ENCODE measurements at places on chromosomes 2 and 18.
A peak's percentile ranks its signal among the peaks of the same experiment; 100 is the strongest.

GRCh38 chr2:135909976-135910375 lies 33.7 kb upstream of the MCM6 start:
- DNase-seq: no peak

DNA sequence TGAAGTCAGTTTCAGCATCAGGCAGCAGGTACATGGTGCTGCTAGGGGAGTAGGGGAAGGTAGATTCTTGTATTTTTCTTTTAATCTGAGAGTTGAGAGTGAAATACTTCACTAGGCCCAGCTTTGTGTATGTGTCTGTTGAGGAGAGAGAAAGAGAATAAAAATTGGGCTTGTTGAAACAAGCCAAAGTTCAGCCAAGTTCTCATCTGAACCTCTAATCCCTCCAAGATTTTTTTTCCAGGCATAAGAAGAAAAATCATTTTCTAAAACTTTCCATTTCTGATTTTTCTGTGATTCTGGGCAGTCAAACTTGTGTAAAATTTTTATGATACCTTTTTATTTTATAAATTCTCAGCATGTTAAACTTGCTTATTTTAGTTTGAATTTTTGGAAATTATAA lies 55.6 kb downstream of the PTPRM start:
- no peak for DNase-seq

DNA sequence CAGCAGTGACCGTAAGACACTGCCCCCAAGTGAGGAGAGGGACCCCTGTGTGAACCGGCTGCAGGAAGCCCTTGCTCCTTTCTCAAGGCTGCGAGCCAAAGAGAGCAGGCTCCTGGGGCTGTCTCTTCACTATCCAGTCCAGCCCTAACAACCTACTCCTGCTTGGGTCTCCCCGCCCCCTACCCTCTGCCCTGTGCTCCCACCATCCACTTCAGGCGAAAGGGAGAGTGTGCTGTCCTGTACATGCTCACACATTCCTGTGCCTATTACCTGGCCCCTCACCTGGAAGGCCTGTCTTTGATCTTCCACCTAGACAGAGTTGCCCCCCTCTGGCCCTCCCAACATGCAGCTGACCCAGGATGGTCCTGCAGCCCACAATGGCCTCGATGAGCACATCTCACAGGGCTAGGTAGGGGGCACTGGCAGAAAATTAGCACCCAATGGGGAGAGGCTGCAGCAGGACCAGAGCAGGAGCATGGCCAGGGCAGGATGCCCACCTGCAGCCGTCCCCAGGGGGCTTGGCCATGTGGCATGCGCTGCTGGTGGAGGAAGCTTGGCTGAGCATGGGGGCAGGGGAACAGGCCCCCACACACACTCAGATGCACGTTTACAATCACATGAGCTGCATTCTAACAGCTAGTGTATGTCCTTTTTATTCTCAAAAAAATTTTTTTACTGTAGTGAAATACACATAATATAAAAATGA lies 93.5 kb downstream of the POLR1A start:
- no peak for DNase-seq

- no peak for DNase-seq
Measured at GRCh38 chr2:136093583-136093982, 24.4 kb downstream of the CXCR4 start.

GRCh38 chr18:44079606-44080005 lies 601.1 kb upstream of the SETBP1 start:
- DNase-seq: peak; percentile 16

DNA sequence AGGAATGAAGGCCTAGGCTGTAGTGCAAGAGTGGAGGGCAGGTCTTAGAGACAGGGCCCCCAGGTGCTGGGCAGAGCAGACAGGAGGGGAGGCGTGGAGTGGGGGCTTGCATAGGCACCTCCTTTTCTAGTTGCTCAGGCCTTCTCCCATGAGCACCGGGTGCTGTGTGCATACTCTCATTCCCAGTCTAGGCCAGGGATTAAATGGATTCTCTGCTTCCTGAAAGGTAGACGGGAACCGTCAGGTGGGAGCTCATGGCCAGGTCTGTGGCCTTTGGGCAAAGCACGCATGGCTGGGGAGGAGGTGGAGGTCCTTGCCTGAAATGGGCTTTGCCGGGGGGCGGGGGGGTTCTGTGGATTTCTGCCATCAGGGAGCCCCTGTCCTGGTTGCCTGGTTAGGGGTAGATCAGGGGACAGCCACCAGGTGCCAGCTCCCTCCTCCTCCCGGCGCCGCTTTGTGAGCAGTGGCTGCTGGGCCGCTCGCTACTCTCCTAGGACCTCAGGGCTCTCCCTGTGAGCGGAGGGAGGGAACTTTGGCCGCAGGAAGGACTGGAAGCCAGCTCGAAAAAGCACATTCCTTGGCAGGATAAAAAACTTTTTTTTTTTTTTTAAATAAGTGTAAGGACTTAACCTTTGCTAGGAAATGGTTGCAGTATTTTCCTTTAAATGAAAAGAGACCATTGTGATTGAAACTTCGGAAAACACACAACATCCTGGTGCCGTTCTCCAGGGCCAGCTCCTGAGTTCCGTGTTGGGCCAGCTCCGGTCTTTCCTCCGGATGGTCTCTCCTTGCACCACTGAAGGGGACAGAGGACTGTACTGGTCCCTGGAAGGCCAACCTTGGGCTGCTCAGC lies 82.8 kb upstream of the HAAO start:
- DNase-seq: no peak

GRCh38 chr2:237572742-237573101 lies 6.3 kb downstream of the PRLH start:
- DNase-seq: no peak
